ENCODE measurements at places on chromosomes 13 and 19. TPM values are rescaled to one million over a fixed set of nuclear protein-coding genes. Genes with fewer than 3 reads are reported as not detected.
A peak's percentile ranks its signal among the peaks of the same experiment; 100 is the strongest.

DNA sequence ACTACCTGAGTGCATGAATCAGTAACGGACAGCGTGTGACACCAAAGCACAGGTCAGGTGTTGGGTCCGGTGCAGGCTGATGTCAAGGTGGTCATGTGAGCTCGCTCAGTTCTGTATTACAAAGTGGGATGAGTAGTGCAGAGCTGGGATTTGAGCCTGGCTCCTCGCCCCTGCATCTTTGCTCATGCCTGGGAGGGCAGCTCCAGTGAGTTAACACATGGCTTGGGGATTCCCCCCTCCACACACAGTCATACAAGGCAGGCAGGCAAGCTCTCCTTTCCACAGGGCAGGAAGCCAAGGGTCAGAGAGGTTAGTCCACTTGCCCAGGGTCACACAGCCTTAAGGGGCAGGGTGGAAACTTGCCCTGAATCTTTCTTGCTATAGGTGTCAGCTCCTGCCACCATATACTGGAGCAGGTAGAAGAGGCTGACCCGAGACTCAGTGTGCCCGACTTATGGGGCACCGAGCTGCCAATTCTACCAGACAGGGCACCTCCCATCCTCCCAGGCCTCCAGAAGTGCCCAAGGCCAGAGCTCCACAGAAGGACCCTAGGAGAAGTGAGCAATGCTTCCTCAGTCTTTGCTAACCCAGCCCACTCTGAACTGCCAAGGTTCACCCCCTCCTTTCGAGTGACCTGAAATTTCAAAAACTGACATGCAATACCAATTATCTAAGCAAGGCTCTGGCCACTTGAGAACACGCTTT lies 35.4 kb downstream of the ZNF787 start:
- DNase-seq = no peak

GRCh38 chr19:45175515-45176345 lies 2.3 kb downstream of the TRAPPC6A start:
- no peak for DNase-seq

DNA sequence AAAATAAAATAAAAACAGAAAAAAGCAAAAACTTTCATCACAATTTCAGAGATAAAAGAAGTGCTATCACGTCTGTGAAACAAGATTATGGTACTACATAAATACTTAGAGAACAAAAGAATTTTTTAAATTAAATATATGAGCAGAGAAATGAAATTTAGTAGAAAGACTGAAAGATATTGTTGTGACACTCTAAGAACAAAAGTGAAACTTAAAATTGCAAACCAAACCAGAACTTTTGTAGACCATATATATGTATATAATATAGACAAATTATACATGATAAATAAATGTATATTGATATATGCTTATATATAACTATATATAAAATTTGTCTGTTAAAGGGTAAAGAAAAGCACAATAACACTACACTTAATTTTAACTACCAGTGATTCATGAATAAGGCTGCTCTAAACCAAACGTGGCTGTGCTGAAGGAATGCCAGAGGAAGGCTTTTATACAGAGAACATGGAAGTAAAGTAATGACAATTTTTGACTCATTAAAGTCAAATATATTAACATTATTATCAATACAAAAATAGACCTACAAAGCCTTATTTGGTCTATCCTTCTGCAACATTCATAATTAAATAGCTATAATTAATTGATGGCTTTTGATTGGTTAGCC lies 1516.7 kb upstream of the PCDH20 start:
- DNase-seq = no peak

DNA sequence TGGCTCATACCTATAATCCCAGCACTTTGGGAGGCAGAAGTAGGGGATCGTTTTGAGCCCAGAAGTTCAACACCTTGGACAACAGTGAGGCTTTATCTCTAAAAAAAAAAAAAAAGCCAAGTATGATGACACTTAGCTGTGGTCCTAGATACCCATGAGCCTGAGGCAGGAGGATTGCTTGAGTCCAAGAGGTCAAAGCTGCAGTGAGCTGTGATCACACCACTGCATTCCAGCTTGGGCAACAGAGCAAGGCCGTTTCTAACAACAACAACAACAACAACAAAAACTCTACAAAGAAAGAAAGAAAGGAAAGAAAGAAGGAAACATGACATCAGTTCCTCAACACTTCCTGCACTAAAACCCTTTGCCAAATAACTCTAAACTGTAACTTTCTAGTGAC lies 265.1 kb upstream of the DACH1 start:
- no peak for DNase-seq

- no peak for DNase-seq
Observed at GRCh38 chr19:49807904-49808675, 5.0 kb downstream of the FUZ start.

- DNase-seq = peak; percentile 77
Observed at GRCh38 chr19:18274781-18275356, 617 bp upstream of the IQCN start.

DNA sequence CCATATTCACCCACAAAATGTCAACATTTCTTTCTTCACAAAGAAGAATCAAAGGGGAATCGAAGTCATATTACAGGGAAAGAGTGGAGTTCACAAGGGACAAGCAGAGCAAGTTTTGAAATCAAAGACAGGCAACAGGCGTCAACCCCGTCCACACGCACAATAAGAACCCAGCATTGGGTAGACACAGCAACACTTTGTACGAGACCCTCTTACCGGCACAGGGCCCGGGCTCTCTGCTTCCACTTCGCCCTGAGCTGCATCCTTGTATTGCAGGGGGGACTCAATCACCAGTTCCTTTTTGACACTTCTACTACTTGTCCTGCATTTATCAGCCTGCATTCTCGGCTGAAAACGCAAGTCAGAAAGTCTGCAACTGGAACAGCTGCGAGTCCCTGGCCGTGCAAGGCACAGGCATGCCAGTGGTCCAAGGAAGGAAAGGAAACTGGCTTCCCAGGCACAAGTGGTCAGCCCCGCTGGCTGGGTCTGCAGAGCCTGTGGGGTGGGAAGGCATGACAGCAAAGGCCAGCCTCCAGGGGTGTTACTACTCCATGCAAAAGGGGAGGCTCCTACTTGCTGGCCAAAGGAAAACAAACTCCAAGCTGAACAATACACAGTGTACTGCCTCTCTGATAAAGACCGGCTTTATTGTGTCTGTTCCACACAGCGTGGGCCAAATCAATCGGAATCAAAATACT lies at the start of gene DOCK9:
Gene DOCK9 (minus strand): TSS at position 497 of the 698 bp plus-strand sequence. CDS start 155 bp downstream, at position 342.
- DNase-seq = no peak

MYO9B gene
- total RNA-seq = 120 TPM

PSG6 gene
- not detected for total RNA-seq
